ENCODE measurements at places on chromosomes 11 and 22.

DNA sequence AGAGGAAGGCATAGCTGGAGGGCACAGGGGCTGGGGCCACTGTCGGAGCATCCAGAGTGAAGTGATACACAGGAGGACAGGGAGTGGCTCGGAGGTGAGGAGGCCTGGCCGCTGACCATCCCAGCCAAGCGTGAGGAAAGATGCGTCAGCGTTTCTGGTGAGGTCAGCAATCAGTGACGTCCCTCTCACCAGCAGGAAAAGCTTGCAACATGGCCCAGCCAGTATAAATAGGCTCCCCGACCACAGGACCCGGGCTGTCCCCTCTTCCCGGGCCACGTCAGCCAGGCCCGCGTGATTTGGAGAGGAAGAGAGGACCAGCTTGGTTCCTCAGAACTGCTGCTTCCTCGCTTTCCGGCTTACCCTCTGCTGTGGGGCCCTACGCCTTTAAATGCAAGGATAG lies 4.2 kb upstream of the OSM start:
- DNase-seq = no peak

DNA sequence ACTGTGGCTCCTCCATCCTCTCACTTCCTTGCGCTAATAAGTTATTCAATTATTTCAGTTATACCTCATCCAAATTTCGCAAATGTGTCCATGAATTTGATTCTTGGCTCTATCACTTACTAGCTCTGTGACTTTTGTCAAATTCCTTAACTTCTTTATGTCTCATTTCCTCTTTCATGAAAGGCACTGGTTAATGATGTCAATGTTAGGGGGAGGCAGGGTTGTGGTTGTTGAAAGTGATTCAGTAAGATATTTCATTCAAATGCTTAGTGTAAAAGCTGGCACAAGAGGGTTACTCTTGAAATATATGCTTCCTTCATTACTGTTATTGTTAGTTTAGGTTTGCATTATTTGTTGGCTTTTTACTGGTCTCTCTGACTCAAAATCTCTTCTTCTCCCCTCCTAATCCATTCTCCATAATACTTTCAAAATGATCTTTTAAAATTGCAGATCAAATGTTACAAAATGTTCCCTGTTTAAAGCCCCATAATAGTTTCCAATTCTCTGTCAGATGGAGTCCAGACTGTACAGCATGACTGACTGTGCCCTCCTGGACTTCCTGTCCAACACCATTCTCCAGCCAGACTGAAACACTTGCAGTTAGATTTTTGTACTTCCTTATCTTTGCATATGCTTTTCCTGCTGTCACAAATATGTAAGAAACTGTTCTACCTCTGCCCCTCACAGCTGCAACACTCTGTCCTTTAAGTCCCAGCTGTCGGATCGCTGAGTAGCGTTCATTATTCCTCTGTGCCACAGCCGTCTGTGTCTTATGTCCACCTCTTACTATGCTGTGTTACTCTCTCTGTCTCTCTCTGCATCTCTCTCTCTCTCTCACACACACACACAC lies 510.6 kb upstream of the RAG2 start:
- no peak for DNase-seq

DNA sequence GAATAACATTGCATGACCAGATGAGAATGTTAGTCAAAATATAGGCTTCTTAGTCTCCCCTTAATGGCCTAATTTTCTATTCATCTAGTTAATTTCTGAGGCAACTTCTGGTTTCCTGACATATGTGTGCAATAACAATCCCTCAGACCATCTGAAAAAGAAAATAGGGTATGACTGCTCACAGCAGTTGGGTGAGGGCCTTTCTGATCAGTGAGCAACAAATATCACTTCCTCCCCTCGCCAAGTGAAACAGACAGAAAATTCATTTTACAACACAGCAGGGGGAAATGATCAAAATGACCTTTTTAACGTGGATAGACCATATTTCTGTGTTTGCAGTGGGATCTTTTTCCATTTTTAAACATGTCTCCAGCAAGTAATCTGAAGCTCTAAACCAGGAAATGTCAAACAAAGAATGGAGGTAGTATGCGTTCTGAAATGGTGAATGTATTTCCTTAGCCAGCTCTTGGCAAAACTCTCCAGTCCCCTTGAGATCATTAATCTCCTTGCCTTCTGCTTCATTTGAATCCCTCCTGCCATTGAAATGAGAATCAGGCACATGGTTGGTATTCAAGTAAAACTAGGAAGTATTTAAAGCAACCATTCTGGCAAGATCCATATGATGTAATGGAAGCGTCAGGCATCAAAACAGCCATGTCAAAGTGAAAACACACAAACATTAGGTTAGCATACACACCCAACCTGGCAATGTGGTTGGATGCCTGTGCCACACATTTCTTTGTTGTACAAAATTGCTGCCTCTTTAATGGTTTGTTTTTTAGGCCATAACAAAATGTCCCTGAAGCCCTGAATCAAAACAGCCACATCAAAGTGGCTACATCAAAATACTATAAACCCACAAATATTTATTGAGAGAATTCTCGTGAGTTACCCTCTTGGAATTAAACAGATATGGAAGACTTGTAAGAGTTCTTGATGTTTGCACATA lies 100.1 kb downstream of the SLC1A2 start:
- DNase-seq = no peak

DNA sequence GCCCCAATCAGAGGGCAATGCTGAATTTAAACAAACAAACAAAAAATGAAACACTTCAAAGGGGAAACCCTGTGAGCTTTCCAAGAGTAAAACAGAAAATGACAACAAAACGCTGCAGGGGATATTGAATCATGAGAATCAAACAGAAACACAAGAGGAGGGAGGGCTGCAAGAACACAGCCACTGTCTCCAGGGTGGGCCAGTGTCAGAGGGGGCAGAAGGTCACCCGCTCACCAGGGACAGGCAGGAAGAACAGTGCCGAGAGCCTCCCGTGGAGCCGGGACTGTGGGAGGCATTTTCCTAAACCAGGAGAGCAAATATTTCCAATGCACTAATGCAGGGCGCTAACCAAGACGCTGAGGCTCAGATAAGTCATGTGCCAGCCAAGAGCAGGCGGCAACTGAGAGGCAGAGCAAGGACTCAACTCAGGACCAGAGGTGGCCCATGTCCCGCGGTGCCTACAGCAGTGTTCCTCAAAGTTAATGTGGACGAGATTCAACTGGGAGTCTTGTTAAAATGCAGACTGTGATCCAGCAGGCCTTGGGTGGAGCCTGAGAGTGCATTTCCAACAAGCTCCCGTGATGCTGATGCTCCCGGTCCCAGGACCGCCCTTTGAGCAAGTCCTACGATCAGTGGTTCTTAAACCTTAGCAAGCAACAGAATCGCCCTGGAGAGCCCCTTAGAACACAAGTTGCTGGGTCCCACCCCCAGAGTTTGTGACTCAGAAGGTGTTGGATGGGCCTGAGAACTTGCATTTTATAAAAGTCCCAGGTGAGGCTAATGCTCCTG lies 197.2 kb downstream of the TENM4 start:
- DNase-seq = no peak

DNA sequence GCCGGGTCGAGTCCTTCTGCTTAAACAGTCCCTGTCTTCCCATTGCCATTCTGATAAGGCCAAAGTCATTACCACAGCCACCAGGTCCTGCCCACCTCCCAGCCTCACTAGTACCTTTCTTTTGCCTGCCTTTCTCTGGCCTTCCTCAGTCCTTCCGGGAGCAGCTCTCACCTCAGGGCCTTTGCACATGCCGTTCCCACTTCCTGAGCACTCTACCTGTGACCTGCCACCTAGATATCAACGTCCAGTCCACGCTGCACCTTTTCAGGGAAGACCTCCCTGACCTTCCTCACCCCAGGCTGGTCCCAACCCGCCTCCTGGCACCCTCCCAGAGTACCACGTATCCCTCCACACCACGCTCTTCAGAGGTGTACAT lies 7.8 kb upstream of the OSM start:
- no peak for DNase-seq

GRCh38 chr11:9972989-9973388 lies 309.1 kb downstream of the SWAP70 start:
- no peak for DNase-seq

- DNase-seq = no peak
Observed at GRCh38 chr11:45622283-45622682, 43.1 kb downstream of the CHST1 start.

DNA sequence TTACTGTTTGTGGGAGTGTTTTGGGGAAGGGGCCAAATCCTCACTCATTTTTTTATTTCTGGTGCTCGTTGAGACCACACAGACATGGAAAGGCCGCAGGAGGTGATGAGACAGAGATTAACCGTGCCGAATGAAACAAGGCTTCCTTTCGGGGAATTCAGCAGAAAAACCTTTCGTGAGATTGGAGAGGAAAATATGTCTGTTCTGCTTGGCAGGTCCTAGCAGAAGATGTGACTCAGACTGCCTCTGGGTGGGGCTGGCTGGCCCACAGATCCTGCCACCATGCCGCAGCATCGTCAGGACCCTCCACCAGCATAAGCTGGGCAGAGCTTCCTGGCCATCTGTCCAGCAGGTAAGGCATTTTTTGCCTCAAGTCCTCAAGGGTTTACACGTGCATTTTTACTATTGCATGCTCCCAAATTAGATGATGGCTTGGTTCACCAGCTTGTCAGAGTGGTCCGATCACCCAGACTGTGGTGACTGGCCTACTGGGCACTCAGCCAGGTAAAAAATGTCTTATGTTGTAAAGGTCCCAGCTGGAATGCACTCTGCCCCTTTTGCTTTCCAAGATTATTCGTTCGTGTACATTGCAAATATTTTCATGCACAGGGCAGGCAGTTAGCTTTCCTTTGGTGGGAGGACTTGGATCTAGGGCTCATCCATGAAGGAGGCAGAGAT lies 1.5 kb downstream of the DDB2 start:
- no peak for DNase-seq

GRCh38 chr11:4862447-4863236 lies 13.6 kb upstream of the OR51S1 start:
- DNase-seq = no peak

GRCh38 chr11:126346586-126346940 lies 8.9 kb upstream of the ST3GAL4 start:
- DNase-seq = no peak

GRCh38 chr11:2571598-2572281 lies 126.9 kb downstream of the KCNQ1 start:
- DNase-seq = no peak

DNA sequence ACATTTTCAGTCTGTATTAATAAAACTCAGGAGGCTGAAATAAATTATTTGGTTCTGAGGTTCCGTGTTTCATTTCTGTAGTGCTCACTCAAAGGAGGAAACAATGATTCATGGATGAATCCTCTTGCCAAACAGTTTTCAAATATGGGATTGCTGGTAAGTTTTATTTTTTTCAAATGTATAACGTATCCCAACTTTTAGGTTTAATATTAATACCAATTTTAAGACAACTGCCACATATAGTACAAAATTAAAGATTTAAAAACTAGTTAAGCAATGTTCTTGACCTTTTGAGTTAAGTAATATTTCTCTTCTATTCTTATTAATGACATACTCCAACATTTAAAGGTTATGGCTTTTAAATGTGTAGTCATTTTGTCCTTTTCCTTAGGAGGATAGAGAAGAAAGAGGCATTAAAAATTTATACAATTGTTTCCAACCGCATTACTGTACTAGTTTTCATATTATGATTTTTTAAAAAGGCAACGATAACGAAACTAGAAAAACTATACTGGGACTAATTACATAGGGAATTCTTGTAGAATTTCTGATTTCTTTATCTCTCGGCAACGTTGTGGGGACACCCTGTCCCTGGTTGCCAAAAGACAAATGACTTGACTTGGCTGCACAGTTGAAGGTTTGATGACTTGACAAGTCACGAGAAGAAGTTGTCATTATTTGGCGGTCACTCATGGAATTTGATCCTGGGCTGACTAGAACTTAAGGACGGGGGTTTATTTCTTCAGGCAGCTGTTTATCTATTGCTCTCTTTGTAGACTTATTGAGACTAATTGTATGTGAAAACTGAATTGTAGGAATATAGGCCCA lies 69.1 kb upstream of the ADSL start:
- DNase-seq = no peak

- DNase-seq = no peak
Observed at GRCh38 chr11:85913513-85913912, 58.3 kb downstream of the CCDC83 start.

DNA sequence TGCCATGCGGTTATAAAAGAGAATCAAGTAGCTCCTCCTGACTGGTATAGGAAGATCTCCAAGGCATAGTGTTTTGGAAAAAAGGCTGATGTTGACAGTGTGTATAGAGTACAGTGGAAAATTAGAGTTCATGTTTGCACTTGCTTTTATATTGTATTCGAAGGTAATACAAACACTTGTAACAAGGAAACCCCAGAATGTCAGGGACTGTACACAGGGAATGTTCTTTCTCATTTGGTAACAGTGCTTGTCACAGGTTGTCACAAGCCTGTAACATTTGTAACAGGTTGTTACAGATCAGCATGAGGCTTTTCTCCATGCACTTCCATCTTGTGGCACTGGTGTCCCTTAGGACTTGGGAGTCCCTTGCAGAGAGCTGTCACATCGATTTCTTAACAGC lies 64.0 kb downstream of the GRK3 start:
- DNase-seq = no peak

DNA sequence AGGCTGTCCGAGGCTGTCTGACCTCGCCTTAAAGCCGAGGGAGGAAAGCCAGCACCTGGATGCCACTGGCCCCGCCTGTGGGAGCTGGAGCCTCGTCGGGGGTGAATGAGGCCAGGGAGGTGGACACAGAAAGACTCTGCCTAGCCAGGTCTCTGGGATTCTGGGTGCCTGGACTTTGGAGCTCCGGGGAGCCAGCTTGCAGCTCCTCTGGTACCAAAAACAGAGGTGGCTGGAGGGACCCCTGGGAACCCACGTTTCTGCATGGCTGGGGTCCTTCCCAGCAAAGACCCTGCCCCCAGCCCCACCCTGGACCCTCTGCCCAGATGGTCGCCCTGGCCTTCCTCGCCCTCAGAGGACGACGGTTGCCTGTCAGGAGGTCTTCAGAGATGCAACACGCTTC lies 239.7 kb downstream of the BRD1 start:
- DNase-seq = no peak

GRCh38 chr22:35305525-35306070 lies 5.9 kb downstream of the TOM1 start:
- DNase-seq = no peak

DNA sequence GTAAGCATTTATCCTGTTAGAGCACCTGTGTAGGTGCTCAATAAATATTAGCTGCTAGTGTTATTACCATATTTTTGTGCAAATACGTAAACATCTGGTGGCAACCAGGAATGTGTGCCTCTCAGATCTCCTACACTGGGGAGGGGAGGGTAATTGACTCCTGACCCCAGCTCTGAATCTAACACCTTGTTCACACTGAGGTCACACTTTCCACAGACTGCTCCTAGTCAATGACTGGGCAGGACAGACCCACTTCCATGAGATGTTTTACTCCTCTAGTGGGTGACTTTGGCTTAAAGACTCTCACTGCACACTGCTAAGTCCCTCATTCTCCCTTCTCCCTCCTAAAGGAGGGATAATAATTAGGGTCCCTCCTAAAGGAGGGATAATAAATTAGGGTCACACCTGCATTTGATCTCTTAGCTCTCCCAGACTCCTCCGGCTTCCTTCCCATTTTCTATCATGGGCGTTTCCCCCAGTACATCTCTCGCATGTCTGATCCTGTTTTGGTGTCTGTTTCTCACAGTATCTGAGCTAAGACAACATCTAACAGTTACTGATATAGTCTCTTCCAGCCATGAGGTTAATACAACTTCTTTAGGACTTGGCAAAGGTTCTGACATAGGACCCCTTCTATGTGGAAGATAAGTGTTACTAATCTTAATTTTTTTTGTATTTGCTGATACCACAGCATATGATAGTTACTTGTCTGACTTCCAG lies 8.0 kb downstream of the CSTPP1 start:
- no peak for DNase-seq

- DNase-seq = no peak
Observed at GRCh38 chr11:62004473-62004872, 37.0 kb upstream of the FTH1 start.

Data from DMS 273 treated with DMSO at 0.1 percent for 48 hours (cell line).